ENCODE measurements at places on chromosomes 2 and 18. TPM values are rescaled to one million over a fixed set of nuclear protein-coding genes. Genes with fewer than 3 reads are reported as not detected.
A peak's percentile ranks its signal among the peaks of the same experiment; 100 is the strongest.

- DNase-seq: peak; percentile 47
Observed at GRCh38 chr2:37802899-37803379, 122.1 kb upstream of the RMDN2 start.

DNA sequence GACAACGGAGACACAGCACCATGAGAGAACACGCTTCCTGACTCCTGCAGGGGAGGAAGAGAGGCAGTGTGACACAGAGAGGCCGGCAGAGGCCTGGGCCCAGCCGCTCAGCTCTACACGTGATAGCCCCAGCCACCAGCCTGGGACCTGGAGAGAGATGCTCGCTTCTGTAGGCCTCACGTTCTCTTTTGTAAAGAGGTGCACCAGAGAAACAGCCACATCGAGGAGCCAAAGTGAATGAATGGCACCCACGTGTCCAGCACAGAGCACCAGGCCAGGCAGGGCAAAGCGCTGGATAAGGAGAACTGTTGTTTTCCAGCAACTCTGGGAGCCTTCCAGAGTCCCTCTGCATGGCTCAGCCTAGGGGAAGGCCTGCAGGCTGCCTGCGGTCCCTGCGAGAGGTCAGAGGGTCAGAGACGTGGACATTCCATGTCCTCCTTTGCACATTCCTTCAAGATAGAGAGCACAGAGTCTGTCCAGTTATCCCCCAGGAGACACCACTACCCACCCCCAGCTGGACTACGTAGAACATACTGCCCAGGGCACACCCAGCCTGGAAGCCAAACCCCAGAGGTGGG lies 14.2 kb downstream of the LIMS2 start:
- DNase-seq: no peak

SLC19A3 gene
- total RNA-seq: 0.29 TPM

DNA sequence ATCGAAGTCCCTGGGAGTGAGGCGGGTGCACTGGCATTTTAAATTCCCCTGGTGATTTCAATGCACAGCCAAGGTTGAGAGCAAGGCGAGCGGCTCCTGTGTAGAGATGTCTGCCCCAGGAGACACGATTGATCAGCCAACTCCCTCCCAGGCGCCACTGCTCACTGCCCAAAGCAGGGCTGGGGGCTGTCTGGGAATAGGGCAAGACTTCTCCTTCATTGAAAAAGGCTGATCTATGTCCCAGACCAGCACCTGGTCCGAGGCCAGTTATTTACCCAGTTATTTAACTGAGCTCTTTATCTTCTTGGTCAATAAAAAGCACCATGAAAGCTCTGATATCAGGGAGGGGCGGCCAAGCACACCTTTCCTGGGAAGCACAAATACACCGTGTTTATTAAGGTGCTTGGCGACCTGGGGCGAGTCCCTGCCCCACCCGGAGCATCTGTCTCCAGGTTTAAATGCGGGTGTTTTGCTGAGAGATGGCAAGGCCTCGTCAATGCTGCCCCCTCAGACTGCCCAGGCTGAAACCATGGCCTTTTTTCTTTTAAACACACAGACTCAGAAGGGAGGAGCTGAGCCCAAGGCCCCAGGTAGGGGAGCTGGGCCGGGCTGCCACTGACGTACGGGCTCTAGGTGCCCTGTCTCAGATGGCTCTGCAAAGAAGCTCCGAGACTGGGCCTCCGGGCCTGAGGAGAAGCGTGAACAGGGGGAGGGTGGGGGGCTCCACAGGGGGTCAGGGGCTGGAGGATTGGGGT lies 73.9 kb upstream of the HPCAL1 start:
- no peak for DNase-seq

FBXO15 gene
- 0.87 TPM for total RNA-seq

CLIP4 gene
- 21.3 TPM for total RNA-seq

- no peak for DNase-seq
Observed at GRCh38 chr2:10059552-10060335, 16.4 kb downstream of the KLF11 start.

GRCh38 chr18:68679528-68679927 lies 35.4 kb downstream of the TMX3 start:
- no peak for DNase-seq

LAMA3 gene
- 45.2 TPM for total RNA-seq

DNA sequence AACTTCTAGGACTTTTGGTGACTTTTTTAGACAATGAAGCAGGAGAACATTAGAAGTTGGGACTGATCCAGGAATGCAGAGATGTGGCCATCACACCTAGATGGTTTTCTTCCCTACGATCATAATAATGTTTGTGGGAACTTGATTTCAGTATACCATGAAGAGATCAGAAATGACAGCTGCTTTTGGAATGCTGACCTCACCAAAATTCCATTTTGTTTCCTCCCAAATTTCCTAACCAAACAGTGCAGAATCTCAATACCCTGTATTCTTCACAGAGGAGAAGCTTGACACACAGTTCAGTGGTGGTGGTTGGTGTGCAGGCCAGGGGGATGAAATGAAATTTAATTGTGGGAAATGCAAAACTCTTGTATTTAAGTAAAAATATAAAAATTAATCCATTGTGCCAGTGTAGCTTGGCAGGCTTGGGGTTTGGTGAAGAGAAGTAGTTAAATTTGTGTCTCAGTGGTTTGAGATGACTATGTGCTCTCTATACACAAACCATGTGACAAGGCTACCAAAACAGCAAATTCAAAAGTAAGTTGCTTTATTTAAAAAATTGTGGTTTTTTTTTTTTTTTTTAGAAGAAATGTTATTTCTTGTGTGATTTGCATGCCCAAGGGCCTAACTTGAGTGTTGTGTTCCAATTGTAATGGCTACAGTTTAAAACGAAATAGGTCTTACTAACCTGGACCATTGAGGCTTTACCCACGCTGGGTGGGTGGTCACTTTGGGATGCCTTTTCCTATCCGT lies 252.4 kb downstream of the LPIN1 start:
- no peak for DNase-seq

- no peak for DNase-seq
Observed at GRCh38 chr18:9608298-9608697, 6.1 kb downstream of the PPP4R1 start.

DNA sequence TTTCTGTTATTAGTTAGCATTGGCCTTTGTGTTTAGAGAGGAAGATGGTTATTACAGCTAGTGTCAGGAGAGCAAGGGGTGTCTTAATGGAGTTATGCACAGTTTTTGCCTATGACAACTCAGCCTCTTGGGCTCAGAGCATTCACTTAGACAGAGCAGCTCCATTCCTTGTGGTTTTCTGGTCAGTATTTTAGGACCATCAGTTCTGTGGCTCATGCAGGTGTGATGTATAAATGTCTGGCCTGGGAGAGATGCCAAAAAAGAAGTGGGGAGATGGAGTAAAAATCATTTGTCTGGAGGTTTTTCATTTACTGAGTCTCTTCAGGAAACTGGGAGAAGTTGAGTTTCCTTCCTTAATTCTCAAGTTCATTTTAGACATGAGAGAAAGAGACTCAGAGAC lies 79.7 kb downstream of the PRKCE start:
- DNase-seq: no peak

DNA sequence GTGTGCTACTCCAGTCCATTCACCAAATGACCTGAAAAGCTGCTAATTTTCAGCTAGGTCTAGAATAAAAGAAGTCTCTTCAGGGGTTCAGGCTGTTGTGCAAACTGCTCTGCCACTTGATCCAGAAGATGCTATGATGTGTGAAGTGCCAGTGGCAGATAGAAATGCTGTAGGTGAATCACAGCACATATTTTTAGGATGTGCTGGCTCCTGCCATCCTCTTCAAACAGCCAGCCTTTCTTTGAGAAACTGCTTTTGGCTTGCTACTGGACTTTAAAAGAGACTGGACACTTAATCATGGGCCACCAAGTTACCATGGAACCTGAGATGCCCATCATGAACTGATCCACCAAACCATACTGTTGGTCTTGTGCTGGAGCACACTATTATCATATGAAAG lies 322.1 kb downstream of the EN1 start:
- no peak for DNase-seq

DNA sequence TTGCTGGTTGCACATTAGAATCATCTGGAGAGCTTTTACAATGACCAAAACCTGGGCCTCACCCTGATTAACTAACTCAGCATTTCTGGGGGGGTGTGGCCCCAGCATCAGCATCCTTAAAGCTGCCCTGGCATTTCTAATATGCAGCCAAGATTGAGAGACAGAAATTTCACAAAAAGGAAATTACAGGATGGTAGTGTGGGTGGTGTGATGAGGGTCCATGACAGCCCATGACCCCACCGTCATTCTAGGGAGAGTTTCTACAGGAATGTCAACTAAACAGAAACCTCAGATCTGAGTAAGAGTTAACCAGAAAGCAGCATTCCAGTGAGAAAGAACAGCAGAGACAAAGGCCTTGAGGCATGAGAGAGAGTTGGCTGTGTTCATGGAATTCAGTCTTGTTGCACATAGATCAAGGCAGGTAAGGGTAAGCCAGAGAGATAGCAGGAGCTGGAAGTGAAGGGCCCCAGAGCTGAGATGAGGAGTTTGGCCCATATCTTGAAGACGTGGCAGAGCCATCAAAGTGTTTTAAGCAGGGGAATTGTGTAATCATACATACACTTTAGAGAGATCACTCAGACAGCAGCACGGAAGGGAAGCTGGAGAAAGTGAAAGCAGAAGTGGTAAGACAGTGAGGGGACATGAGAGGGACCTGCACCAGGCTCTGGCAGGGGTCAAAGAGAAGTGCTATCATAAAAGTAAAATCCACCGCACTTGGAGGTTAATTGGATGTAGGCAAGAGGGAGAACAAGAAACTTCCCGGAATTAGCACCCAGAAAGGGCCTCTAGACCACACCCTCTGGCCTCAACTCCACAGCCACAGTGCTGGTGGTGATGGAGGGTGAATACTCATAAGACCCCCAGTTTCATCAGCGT lies 7.8 kb upstream of the TRABD2A start:
- DNase-seq: no peak

OTOS gene
- not detected for total RNA-seq

DNA sequence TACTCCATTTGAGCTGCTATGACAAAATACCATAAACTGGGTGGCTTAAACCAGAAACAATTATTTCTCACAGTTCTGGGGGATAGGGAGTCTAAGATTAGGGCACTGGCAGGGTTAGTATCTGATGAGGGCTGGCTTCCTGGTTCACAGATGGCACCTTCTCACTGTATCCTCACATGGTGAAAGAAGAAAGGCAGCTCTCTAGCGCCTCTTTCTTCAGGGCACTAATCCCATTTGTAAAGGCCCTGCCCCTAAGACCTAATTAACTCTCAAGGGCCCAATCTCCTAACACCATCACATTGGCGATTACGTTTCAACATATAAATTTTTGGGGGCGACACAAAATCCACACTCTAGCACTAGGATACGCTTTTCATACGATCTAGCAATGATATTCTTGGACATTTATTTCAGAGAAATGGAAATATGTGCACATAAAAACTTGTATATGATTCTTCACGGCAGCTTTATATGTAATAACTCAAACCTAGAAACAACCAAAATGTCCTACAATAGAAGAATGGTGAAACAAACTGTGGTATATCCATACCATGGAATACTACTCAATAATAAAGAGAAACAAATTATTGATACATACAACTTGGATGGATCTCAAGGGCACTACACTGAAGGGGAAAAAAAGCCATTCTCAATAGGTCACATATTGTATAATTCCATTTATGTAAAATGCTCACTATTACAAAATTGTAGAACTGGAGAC lies 111.0 kb downstream of the BCL2L11 start:
- no peak for DNase-seq

FIGN gene
- 7.7 TPM for total RNA-seq

- DNase-seq: no peak
Observed at GRCh38 chr2:143499061-143499460, 369.8 kb downstream of the ARHGAP15 start.

GRCh38 chr18:34543356-34543755 lies 166.7 kb upstream of the DTNA start:
- DNase-seq: no peak

NOL4 gene
- 0.07 TPM for total RNA-seq

DNA sequence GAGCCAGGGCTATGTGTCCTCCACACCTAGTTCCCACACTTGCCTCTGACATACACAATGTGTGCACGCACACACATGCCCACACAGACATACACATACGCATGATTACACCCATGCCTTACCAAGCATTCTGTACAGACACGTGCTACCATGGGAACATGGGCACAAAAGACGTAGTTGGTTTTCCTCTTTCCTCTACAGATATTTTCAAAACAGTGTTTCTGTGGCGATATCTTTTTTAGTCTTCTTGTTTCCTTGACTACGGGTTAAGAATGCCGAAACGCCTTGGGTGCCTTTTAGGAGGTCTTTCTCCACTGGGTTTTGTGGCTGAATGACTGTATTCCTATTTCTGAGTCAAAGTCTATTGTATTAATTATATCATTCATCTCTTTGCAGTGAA lies 75.5 kb upstream of the SPTBN1 start:
- no peak for DNase-seq

CNRIP1 gene
- total RNA-seq: 29.8 TPM

GRCh38 chr2:46148369-46148736 lies 148.9 kb upstream of the EPAS1 start:
- DNase-seq: no peak

GRCh38 chr2:181281206-181281832 lies 175.9 kb upstream of the ITGA4 start:
- DNase-seq: no peak

ATOH8 gene
- total RNA-seq: 0.52 TPM

DSC1 gene
- not detected for total RNA-seq

DNA sequence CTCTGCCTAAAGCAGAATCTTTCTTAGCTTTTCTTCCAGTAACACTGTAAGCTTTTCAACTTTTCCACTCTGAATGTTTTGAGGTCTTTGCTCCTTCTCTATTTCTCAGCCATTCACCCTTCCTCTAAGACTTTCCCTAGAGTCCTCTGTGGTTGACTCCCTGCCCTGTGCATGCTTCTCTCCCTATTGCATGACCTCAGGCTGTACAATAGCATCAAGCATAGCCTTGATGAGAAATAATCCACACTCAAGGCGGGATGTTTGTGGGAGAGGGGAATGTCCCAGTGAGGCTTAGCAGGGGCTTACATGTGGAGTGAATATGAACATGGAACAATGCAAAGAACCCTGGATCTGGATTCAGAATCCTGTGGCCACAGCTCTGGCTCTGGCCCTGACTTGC lies 48.4 kb upstream of the IGFBP5 start:
- DNase-seq: no peak

CPS1 gene
- 2.2 TPM for total RNA-seq

DNA sequence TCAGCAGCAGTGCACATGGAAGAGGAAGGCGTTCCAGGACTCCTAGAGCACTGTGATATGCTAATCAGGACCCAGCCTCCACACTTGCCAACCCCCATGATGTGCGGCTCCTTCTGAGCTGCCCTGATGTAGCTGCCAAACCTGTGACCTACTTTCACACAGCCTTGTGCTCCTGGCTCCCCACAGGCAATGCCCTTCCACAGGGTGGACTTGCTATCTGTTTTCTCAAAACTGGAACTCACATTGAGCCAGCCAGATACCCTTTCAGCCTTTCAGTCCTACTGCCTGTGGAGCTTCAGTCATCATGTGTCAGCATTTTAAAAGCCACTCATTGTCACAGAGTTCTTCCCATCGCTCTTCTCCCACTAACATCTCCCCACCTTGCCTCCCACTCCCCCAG lies 181.6 kb downstream of the AFF3 start:
- no peak for DNase-seq

LIMS4 gene
- 2.0 TPM for total RNA-seq
